Activated CD4-positive, alpha-beta T cell treated with anti-CD3 and anti-CD28 coated beads, Interleukin-2, amount 10 ng/mL, durations not matched to agents 7 days and 5 days (primary cell): ENCODE measurements at places on chromosomes 11 and 22. TPM values are rescaled to one million over a fixed set of nuclear protein-coding genes. Genes with fewer than 3 reads are reported as not detected.

DNA sequence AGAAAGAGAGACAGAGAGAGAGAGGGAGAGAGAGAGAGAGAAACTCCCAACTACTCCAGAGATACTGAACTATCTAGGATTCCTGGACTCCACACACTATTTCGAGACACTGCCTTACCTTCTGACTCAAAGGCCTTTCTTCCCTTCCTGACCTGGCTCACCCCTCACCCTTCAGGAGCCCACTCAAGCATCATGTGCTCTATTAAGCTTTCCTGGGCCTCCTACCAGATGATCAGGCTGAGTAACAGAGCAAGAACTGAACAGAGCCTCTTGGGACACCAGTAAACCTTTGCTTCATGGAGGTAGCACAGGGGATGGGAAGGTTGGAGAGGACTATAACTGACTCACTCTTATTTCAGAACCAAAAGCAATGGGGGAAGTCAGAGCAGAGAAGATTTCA lies 31.4 kb downstream of the PLEKHA7 start:
- DNase-seq = no peak

- DNase-seq = no peak
Observed at GRCh38 chr11:126104420-126104819, 41.8 kb upstream of the CDON start.

GRCh38 chr11:11552529-11553087 lies 69.2 kb downstream of the GALNT18 start:
- no peak for DNase-seq

Gene LIPT2
- 3.0 TPM for total RNA-seq

- DNase-seq = no peak
Observed at GRCh38 chr11:30434901-30435300, 112.0 kb downstream of the ARL14EP start.

Gene EXPH5
- total RNA-seq = 3.3 TPM

Gene OTOG
- total RNA-seq = not detected

DNA sequence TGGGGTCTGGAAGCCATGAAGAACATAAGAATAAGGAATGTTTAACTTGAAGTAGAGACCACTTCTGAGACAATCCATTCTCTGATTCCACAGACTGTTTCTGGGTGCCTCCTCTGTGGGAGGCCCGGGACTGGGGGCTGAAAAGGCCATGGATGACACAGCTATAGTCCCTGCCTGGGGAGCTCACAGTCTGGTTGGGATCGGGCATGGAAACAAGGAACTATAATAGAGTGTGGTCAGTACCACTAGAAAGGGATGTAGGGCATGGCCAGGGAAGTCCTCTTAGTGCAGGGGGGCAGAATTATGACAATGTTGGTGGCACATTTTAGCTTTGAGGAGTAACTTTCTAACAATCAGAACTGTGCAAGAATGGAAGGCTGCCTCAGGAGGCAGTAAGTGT lies 9.2 kb upstream of the KCNE3 start:
- DNase-seq = no peak
